ENCODE measurements at places on chromosomes 3 and 15.

GRCh38 chr3:170563712-170564423, 22.0 kb downstream of the SLC7A14 start:
- DNase-seq = no peak

DNA sequence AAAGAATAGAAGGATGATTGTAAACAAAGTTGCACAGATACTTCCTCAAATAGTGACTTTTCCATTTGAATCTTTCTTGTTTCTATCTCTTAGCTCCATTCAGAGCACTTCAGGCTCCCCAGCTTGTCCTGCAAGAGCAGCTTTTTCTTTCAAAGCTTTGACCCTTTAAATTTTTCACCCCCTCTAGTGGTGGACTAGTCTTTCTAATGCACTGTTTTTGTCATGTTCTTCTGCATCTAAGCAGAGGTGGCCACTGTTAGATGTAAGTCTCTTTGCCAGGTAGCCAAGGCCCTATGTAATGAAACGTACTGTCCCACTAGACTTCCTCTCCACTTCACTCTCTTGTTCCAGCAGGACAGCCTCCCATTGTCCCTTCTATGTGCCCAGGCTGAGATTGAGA, 74.0 kb upstream of the MANF start:
- DNase-seq = no peak

- peak; percentile 78 for DNase-seq
Measured at GRCh38 chr3:138186803-138187295, 252 bp upstream of the ARMC8 start.

GRCh38 chr3:134898181-134898754, 103.2 kb downstream of the EPHB1 start:
- no peak for DNase-seq

All from stimulated activated CD8-positive, alpha-beta memory T cell treated with anti-CD3 and anti-CD28 coated beads, Interleukin-2, amount 100 ng/mL, for 1 hour (primary cell).